Peyer's patch (tissue), 4 donors: ENCODE measurements at places on chromosomes 3 and 15.

- no peak overlapping the region for H3K27ac ChIP-seq
- H3K4me1 ChIP-seq = no peaks in the 10 kb centered on the region
- H3K27me3 ChIP-seq = no peaks in the 10 kb centered on the region
- no peaks in the 10 kb centered on the region for H3K36me3 ChIP-seq
- DNase-seq = no peak
- H3K4me3 ChIP-seq = no peak overlapping the region
Measured at GRCh38 chr15:53549697-53550305, 209.7 kb downstream of the WDR72 start.

DNA sequence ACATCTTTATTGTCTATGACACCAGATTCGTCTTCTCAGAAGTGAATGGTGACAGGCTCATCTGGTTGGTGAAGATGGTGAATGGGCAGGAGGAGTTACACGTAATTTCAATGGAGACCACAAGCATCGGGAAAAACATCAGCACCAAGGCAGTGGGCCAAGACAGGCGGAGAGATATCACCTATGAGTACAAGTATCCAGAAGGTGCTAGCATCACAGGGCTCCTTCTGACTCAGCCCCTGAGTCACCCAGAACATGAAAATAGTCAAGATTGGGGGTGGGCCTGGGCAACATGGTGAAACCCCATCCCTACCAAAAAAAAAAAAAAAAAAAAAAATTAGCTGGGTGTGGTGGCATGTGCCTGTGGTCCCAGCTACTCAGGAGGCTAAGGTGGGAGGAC, 32.6 kb downstream of the TGM4 start:
- no peak for DNase-seq
- H3K27me3 ChIP-seq = no peaks in the 10 kb centered on the region
- H3K36me3 ChIP-seq = no peaks in the 10 kb centered on the region
- H3K27ac ChIP-seq = no peak overlapping the region
- no peak overlapping the region for H3K4me3 ChIP-seq

DNA sequence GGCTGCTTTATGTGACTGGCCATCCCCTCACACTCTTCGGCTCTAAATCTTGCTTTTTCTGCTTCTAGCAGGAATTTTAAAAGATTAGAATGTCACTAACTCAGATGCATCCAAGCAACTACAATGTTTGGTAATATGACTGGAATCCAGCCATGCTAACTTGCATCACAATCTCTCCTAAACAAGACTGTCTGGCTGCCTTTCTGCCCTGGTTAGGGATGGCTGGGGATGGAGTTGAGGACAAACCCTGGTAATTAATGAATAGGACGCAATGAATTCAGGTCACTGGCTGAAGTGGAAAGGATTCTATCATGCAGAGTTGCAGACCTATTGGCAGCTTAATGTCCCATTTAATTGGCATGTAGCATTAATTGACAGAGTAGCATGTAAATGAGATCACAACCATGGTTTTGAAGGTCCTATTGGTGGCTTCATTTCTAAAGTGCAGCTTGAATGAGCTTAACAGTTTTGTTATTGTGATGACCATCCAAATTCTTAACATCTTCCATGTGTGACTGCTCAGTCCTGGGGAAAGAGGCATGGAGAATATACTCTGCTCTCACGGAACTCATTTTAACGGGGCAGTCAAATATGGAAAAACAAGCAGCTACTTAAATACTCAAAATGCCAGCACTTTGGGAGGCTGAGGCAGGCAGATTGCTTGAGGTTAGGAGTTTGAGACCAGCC, 21.7 kb downstream of the NMNAT3 start:
- H3K27ac ChIP-seq = no peak overlapping the region
- no peak overlapping the region for H3K4me3 ChIP-seq
- no peaks in the 10 kb centered on the region for H3K36me3 ChIP-seq
- DNase-seq = no peak
- H3K4me1 ChIP-seq = no peaks in the 10 kb centered on the region

DNA sequence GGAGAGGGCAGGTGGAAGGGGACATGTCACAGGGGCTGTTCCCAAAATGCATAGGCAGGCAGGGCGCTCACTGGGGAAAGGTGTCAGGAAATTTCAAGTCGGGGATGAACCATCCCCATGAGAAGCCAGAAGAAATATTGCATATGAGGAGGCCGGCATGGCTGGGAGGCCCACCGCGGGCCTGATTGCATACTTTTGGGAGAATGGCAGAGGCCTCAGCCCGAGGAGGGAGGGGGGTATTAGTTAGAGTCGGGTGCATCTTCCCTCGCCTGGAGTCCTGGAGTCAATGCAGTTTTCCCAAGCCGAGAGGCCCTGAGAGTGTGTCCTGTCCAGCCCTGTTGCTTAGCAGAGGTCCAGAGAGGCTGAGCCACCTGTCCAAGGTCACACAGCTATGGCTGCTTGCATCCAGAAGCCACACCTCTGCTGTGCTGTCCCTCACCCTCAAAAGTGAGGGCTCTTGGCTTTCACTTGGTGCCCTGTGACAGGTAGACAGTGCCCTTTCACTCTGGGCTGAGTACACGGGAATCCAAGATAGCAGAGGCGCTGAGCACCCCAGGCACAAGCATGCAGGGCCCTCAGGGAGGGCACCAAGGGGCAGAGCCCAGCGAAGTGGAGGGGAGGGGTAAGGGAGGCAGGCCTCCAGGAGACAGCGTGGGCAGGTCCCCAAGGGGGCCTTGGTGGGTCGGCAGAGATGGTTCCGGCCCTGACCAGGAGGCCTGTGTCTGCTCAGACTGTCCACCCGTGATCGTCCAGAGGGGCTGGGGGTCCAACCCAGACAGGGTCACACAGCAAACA, 48.5 kb downstream of the GRIP2 start:
- no peak for DNase-seq
- H3K27me3 ChIP-seq = no peaks in the 10 kb centered on the region
- H3K36me3 ChIP-seq = no peaks in the 10 kb centered on the region
- no peak overlapping the region for H3K4me3 ChIP-seq
- no peak overlapping the region for H3K27ac ChIP-seq

DNA sequence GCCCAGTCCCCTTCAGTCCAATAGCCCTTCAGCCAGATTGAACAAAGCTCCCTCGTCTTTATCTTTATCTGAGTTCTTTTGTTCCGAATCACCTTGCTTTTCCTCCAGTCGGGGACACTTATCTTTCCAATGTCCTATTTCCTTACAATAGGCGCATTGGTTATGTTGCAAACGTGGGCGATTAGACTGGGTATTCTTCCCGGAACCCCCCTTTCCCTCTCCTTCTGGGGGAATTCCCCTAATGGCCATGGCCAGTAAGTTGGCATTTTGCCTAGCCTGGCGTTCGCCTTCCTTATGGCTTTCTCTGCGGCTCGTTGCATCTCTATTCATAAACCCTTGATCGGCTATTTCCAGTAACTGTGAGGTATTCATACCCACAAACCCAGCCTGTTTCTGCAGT, 82.2 kb upstream of the VEPH1 start:
- no peak overlapping the region for H3K4me3 ChIP-seq
- no peak overlapping the region for H3K27ac ChIP-seq
- H3K36me3 ChIP-seq = no peaks in the 10 kb centered on the region

DNA sequence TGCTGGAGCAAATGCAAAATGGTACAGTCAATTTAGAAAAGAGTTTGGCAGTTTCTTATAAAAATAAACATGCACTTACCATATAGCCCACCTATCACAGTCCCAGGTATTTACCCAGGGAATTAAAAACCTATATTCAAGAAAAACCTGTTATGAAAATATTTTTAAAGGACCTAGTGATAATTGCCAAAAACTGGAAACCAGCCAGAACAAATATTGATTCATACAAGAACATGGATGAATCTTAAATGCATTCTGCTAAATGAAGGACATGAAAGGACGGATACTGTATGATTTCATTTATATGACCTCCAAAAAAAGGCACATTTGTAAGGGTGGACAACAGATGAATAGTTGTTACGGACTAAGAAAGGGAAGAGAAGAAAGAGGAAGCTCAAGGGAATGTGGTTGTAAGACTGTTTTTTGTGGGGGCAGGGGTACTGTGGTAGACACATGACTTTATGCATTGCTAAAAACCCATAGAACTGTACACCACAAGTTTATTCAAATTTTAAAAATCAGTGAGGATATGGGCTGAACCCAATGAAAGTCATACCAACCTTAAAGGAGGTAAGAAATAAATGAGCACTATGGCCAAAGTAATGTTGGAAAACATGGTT, 61.0 kb downstream of the ZBBX start:
- H3K27ac ChIP-seq = no peak overlapping the region
- DNase-seq = no peak
- H3K4me1 ChIP-seq = no peaks in the 10 kb centered on the region
- no peaks in the 10 kb centered on the region for H3K36me3 ChIP-seq
- H3K27me3 ChIP-seq = no peaks in the 10 kb centered on the region

DNA sequence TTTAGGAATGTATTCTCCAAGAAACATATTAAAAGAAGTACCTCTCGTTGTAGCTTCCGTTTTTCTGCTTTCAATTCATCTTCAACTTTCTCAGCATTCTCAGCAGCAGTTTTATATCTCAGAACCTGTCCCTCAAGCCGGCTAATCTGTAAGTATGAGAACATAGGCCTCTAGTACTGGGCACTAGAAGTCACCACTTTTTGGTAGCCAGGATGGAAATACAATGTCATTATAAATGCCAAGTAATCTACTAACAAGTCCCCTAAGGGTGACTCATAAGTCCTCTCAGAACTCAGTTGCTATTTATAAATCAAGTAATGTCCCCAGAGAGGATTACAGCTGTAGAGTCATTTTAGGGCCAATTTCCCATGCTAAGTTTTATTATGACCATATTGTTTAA, 61.1 kb downstream of the MLH1 start:
- no peaks in the 10 kb centered on the region for H3K4me1 ChIP-seq
- H3K36me3 ChIP-seq = no peaks in the 10 kb centered on the region
- H3K27me3 ChIP-seq = no peaks in the 10 kb centered on the region
- no peak overlapping the region for H3K4me3 ChIP-seq

GRCh38 chr3:28345690-28346089, 2.8 kb upstream of the ZCWPW2 start:
- no peaks in the 10 kb centered on the region for H3K27me3 ChIP-seq
- H3K4me1 ChIP-seq = no peaks in the 10 kb centered on the region
- H3K4me3 ChIP-seq = no peak overlapping the region
- H3K27ac ChIP-seq = no peak overlapping the region
- no peak for DNase-seq
- no peaks in the 10 kb centered on the region for H3K36me3 ChIP-seq

DNA sequence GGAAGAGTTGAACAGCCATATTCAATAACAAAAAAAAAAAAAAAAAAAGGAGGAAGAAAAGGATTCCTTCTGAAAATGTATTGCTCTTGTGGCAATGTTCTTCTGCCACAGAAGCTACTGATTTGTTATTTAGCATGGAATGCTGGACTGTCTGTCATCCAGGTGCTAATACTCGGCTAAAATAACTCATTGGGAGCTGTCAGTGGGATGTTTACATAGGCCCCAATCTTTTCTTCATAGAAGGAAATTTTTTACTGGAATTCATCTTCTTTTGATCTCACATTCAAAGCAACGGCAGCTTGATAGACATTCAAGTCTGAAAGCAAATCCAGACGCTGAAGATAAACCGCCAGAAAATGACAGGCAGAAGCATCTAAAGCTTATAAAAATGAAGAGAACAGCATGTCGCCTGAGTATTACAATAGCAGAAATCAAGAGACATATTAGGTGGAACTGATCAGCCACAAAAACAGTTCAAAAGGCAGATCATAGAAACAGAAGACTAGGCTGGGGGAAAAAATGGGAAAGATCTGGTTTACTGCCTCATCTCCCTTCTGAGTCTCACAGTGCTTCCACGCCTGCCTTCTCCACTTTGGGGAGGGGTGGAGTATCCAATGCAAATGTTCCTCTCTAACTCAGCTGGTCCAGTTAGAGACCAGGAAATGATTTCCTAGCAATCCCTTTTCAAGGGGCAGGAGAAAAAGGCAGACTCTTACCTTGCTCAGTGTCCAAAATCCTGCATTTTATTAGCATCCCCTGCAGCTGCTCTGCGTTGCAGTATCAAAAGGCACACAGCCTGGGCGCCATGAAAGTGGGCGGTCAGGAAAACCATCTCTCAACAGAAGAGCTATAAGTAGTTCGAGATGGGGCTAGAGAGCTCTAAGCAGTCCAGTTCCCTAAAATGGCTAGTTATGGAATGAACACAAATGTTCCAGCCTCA, 451.9 kb downstream of the FOXP1 start:
- no peaks in the 10 kb centered on the region for H3K4me1 ChIP-seq
- no peak overlapping the region for H3K4me3 ChIP-seq
- peak overlapping the region; percentile 85 for H3K27ac ChIP-seq
- no peak for DNase-seq
- no peaks in the 10 kb centered on the region for H3K27me3 ChIP-seq

DNA sequence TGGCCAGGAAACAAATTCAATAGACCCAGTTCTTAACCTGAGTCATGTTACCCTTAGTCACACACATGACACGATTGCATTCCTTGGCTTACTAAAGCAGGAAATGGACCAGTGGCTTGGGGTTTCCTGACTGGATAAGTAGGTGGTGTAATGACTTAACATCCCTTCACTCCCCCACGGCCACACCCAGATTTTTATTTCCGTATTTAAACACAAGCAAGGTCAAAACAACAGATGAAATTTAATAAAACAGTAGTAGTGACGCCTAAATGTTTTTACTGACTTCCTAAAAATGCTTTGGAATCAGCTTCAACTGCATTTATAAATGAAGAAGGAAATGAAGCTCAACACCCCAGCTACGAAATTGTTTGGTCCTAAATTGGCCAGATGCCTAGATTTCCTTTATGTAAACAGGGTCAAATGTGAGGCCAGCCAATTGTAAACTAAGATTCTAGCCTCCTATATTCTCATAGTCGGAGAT, 324.3 kb downstream of the CHST2 start:
- DNase-seq = no peak
- H3K4me3 ChIP-seq = no peak overlapping the region
- H3K27me3 ChIP-seq = no peaks in the 10 kb centered on the region
- H3K4me1 ChIP-seq = no peaks in the 10 kb centered on the region
- H3K36me3 ChIP-seq = no peaks in the 10 kb centered on the region

- H3K27me3 ChIP-seq = no peaks in the 10 kb centered on the region
- no peaks in the 10 kb centered on the region for H3K4me1 ChIP-seq
- H3K36me3 ChIP-seq = no peaks in the 10 kb centered on the region
- DNase-seq = no peak
- H3K27ac ChIP-seq = no peak overlapping the region
Measured at GRCh38 chr3:161600173-161600572, 103.6 kb downstream of the OTOL1 start.

DNA sequence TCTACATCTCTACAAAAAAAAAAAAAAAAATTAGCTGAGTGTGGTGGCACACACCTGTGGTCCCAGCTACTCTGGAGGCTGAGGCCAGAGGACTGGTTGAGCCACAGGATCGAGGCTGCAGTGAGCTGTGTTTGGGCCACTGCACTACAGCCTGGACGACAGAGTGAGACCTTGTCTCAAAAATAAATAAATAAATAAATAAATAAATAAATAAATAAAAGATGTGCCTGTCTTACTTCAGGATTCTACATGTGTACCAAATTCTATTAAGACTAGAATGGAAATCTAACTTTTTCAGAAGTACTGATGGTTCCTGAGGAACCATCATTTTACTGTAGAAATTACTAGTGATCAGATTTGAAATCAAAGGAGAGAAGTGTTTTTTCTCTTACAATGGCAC, 51.9 kb downstream of the TTBK2 start:
- H3K36me3 ChIP-seq = peaks cover 4% of the 10 kb centered on the region
- H3K4me1 ChIP-seq = no peaks in the 10 kb centered on the region

DNA sequence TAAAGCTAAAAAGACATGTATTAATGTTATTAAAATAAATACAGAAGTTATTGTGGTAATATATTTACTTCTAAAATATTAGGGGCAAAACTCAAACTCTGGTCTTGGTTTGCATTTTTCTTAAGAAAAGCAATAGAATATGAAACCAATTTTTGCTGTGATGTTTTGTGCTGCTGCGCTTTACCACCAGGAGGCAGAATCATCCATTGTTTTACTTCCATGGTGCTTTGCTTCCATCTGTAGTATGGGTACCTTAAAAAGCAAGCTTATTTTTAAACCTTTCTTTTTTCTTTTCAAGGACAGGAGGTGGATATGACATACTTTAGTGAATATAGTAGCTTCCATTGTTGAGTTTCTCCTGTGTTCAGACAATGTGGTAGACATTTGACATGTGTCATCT, 46.6 kb upstream of the MRPL3 start:
- DNase-seq = no peak
- no peak overlapping the region for H3K27ac ChIP-seq
- H3K36me3 ChIP-seq = no peaks in the 10 kb centered on the region
